ENCODE measurements at places on chromosomes 4 and X.

DNA sequence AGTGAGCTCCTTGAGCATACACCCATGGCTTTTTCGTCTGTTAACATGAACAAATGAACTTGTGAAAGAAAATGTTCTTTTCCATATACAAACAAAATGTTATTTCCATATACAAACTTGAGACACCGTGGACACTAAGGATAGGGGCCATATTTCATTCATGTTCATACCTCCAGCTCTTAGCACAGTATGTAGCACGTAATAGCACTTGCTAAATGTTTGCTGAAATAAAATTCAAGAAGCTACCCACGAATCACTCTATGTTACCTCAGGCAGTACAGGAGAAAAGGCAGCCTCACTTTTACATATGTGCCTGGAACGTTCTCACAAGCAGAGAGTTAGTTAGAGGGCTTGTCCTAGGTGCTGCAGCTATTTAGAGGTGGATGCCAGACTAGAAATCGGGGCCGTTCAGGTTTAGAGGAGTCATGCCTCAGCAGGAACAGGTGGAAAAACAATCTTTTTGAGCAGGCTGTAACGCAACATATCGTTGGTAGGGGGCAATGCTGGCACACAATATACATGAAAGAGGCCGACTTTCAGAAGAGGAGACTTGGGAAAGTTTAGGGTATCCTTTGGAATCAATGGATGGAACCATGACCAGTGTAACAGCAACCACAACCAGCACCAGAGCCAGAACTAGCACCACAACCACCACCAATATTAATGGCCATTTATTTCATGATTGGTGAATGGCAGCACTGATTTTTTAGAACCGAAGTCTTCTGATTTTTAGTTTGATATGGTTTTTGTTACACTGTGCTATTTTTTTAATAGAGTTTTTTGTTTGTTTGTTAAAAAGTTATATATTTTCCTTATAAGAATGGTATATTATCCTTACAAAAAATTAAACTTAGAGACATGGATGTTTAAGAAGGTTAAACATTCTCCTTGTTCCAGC is 14.8 kb upstream of the PAQR3 start:
- no peak for DNase-seq

GRCh38 chr4:66991521-66991920 is 553.8 kb downstream of the CENPC start:
- DNase-seq = no peak

GRCh38 chrX:154602766-154603437 is 16.2 kb downstream of the CTAG1B start:
- no peak for DNase-seq

- DNase-seq = no peak
Measured at GRCh38 chr4:151471728-151472127, 62.8 kb downstream of the FHIP1A start.

DNA sequence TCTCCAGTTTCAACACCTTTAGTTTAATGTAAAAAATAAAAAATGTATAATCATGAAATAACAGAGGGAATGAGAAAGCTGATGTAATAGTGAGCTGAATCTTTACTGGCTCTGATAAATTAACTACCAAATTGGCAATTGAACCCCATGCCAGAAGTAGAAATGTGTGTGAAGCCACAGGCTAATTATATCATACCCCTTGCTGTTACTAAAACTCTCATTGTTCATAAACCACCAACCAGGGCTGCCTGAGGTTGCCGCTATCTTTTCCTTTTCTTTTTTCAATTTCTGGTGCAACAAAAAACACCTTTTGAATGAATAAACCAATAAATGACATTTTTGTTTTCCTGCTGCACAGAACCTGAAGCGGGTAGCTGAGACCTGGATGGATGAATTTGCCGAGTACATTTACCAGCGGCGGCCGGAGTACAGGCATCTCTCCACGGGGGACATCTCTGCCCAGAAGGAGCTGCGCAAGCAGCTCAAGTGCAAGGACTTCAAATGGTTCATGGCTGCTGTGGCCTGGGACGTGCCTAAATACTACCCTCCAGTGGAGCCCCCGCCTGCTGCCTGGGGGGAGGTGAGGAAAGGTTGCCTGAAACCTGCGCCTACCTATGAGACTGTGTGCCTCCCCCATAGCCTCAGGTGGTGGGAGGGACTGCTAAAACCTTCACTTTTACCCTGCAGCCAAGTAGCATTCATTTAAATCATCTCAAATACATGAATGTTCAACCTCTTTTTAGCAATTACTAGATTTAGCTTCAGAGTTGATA is 216.7 kb upstream of the GALNT7 start:
- no peak for DNase-seq

- DNase-seq = no peak
Measured at GRCh38 chr4:173045571-173045970, 123.0 kb upstream of the GALNT7 start.

DNA sequence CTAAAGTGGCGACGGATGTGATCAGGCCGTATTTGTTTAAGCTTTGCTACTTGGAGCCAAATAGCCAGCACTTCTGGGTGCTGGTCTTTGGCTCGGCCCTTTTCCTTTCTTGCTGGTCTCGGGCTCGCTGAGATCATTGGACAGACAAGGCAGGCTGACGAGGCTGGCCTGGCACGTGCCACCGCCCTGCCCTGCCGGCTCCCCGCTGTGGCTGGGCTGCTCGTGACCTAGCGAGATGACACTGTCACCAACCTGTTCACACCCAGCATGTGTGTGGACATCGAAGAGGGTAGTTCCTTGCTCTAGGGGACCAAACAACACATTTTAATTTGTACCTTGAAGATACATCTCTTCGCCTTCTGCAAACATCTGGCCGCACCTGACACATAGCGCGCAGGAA is 98.0 kb downstream of the ABLIM2 start:
- DNase-seq = no peak

DNA sequence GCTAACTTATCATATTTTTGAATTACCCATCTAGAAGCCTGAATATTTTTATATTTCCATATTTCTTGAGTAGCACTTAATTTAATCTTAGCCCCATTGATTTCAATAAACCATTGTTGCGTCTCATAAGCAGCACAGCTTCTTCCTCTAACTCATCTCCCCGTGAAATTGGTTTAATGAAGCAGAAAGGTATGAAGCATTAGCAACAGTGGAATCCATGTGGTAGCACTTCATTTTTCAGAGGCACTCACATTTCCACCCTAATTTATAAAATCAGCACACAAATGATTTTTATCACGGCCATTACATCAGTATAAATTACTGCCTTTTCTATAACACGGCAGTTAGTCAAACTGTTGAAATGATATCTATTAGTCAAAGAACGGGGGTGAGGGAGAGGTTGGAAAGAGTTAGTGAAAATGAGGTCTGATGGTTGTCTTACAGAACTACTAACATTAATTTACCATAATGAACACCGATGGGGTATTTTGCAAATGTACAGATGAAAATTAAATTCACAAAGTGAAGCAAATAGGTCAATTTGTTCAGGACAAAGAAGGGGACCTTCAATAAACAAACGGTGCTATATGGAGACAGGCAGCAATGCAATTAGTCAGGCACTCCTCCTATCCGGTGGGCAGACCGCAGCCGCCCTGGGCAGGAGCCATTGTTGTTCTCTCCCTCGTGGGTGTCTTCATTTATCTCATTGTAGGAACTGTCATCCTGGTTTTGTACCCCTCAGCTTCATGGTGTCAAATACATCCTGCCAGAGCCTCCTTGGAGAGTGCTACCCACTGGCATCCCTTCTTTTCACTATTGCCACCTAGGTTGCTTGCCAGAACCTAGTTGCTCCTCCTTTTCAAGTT is 205.7 kb downstream of the SOX3 start:
- DNase-seq = no peak

DNA sequence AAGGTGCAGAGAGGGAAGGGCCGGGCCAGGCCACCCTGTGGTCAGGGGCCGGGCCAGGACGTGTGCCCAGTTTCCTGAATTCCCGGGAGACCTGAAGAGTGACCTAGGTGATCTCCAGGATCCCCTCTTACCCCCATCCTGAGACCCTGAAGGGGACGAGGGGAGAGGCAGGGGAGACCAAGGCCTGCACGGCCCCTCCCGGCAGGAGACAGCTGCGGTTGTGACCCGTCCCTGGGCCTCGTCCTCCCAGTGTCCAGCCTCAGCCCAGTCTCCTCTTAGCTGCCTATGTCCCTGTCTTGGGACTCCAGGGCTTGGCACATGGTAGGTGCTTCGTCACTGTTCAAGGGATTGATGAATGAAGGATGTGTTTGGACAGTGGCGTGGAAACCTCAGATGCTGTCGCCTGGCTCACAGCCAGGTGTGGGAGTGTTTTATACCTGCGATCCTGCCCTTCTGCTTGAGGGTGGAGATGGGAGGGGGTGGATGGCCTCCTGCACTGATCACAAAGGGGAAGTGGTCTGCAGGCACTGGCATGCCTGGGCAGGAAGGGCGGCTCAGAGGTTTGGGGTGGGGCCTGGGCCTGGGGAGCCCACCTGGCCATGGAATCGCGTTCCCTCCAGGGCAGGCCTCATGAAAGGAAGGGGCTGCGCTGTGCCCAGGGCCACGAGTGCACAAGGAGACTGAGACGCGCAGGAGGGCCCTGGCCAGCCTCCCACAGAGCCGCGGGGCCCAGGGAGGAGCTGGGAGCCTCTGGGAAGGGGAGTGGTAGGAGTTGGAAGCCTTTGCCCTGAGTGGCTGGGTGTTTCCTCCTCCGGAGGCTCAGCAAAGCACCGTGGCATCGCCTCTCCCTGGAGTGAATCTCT is 6.9 kb downstream of the SH3TC1 start:
- no peak for DNase-seq

- DNase-seq = no peak
Measured at GRCh38 chr4:183635741-183636140, 23.2 kb downstream of the RWDD4 start.

GRCh38 chrX:81263059-81263458 is 61.2 kb downstream of the SH3BGRL start:
- DNase-seq = no peak

DNA sequence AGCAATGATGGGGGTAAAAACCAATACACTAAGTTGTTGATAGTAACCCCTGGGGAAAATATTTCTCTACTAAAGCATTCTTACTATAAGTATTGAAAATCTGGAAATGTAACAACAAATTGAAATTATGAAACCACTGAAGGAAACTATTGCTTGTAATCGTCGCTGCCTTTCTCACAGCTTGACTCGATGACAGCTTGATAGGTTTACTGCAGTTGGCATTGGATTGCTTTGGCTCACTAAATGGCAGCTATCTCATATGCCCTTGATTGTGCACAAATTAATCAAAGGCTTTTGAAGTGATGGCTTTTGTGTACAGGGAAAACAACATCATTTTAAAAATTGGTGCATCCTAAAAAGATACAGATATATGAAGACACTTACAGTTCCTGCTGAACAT is 419.6 kb upstream of the TENM3 start:
- no peak for DNase-seq

GRCh38 chr4:76028350-76028765 is 5.1 kb upstream of the CXCL10 start:
- DNase-seq = no peak

DNA sequence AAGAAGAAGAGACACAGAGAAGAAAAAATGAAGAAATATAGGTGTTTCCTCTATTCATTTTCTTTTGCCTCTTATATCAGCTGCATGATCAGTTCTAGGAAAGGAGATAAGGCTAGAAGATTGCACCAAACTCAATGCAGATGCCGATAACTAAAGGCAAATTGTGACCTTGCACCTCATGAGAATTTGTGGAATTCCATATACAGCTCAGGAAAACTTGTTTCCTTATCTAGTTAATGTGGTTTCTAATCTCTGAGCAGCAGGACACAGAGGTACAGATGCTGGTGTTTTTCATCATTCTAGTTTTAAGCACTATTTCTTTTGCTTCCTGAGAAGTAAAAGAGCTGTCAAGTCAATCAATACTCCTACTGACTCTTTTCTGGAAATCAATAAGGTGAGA is 104.6 kb upstream of the NWD2 start:
- DNase-seq = no peak

GRCh38 chr4:109494563-109494962 is 60.9 kb downstream of the SEC24B start:
- no peak for DNase-seq

DNA sequence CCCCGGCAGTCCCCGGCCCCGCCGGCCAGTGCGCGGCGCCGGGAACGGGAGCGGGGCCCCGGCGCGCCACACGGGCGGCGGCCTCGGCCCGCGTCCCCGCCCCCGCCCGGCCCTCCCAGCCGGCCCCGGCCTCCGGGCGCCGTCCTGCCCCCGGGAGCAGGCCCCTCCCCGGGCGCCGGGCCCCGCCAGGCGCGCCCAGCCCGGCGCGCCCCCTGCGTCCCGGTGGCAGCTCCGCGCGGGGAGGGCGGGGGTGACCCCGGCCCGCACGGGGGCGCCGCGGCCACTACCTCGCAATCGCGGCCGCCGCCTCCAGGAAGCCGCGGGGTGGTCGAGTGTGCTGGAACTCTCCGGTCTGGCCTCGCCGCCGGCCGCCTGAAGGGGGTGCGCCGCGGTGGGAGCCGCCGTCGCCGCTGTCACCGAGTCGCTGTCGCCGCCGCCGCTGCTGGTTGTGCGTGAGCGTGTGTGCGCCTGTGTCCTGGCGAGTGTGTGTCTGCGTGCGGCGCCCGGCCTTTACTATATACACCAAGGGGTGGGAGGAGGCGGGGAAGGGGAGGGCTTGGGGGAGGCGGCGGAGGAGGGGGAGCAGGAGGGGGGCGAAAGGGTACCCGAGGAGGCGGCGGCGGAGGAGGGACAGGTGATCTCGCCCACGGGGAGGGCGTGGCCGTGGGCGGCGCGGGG is at the start of gene RAI2:
RAI2 (minus strand) TSS at position 488 of the 678 bp plus-strand sequence. CDS start 59,288 bp downstream, outside the sequence.
- DNase-seq = no peak

GRCh38 chr4:3526456-3526855 is 5.8 kb downstream of the LRPAP1 start:
- DNase-seq = no peak

- no peak for DNase-seq
Measured at GRCh38 chr4:185654965-185655554, 119.8 kb upstream of the PDLIM3 start.

GRCh38 chr4:75909405-75909804 is 7.2 kb upstream of the PPEF2 start:
- no peak for DNase-seq

Measured in caudate nucleus (tissue), 63 donors.